ENCODE measurements at places on chromosomes 16 and 17. TPM values are rescaled to one million over a fixed set of nuclear protein-coding genes. Genes with fewer than 3 reads are reported as not detected.

GOSR2 gene
- polyA plus RNA-seq, result 33.2 TPM

ERCC4 gene
- polyA plus RNA-seq, result 21.6 TPM

INO80E gene
- polyA plus RNA-seq, result 66.0 TPM

HOXB3 gene
- polyA plus RNA-seq, result not detected

PLA2G10 gene
- 1.2 TPM for polyA plus RNA-seq

THRA gene
- polyA plus RNA-seq, result 3.6 TPM

TSNAXIP1 gene
- polyA plus RNA-seq, result 1.4 TPM

YBX2 gene
- 22.5 TPM for polyA plus RNA-seq

PSMC5 gene
- 199 TPM for polyA plus RNA-seq

RNF112 gene
- polyA plus RNA-seq, result 0.38 TPM

GRIN2A gene
- polyA plus RNA-seq, result 0.89 TPM

CES5A gene
- polyA plus RNA-seq, result not detected

OR4D2 gene
- not detected for polyA plus RNA-seq

DPEP2 gene
- 0.09 TPM for polyA plus RNA-seq

KRT27 gene
- polyA plus RNA-seq, result not detected

HS3ST3B1 gene
- 8.1 TPM for polyA plus RNA-seq

NPIPA3 gene
- polyA plus RNA-seq, result 0.57 TPM

AOC2 gene
- polyA plus RNA-seq, result 2.0 TPM

TMIGD1 gene
- polyA plus RNA-seq, result not detected

KRTAP4-5 gene
- not detected for polyA plus RNA-seq

GPR139 gene
- polyA plus RNA-seq, result 0.31 TPM

HNF1B gene
- polyA plus RNA-seq, result not detected

GLIS2 gene
- polyA plus RNA-seq, result 8.2 TPM

PSMC3IP gene
- 32.7 TPM for polyA plus RNA-seq

FKBP10 gene
- 32.2 TPM for polyA plus RNA-seq

STXBP4 gene
- 25.0 TPM for polyA plus RNA-seq

SSTR5 gene
- not detected for polyA plus RNA-seq

All from GM23338 (cell line).